ENCODE measurements at places on chromosomes 3 and 15.

DNA sequence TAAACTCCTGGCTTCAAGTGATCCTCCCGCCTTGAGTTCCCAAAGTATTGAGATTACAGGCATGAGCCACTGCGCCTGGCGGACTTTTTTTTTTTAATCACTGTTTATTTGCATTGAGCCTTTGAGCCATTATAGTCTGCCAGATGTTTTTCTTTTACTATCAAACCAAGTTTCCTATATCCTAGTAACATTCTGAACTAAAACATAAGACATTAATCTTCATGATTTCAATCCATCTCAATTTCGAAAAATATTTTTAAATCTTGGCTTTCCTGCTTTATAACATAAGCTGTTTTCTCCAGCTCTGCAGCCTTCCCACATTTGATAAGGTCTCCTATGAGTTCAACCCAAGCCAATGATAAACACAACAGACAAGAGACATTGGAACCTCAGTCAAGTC, 75.4 kb downstream of the UMPS start:
- DNase-seq: no peak

- DNase-seq: peak; percentile 24
Observed at GRCh38 chr3:129161860-129162271, 1.0 kb upstream of the ISY1 start.

DNA sequence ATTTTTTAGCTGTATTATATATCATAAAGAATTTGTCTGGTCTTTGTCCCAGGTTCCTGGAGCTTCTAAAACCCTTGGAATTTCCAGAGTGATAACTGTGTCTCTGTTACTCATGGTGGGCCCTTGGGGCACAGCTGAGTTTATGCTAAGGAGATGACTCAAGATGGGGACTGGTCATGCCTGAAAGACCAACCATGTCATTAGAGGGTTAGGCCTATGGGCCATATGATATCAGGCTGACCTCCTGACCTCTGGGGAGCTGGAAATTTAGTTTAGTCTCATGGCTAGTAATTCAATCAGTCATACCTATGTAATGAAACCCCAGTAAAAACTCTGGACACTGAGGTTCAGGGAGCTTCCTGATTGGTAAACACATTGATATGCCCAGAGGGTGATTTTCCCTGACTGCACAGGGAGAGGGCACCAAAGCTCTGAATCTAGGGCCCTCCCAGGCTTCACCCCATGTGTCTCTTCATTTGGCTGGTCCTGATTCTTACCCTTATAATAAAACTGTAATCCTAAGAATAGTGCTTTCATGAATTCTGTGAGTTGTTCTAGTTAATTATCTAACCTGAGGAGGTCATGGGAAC, 69.6 kb downstream of the EEFSEC start:
- DNase-seq: no peak

DNA sequence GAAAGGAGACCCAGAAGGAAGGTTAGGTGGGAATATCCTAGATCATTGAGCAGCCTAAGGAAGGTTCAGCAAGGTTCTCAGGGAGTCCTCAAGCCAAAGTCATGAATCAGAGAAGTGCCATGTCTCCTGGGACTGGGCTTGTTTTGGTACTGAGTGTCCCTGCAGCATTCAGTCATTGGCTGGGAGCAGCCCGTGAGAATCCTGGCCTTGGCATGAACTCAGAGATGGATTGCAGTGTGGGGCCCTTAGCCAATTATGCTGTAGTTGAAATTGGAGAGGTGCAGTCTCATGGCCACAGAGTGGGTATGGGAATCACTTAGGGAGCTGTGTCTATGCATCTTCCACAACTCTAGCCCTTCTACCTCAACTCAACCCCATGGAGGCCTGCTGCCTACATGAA, 17.0 kb upstream of the PPM1L start:
- no peak for DNase-seq

- no peak for DNase-seq
Observed at GRCh38 chr3:67832817-67833216, 178.4 kb upstream of the SUCLG2 start.

All from C1 segment of cervical spinal cord (tissue), 14 donors.